Neural crest cell (in vitro differentiated cells): ENCODE measurements at places on chromosomes 3 and 15.

- H3K27me3 ChIP-seq = no peaks in the 10 kb centered on the region
- peaks cover 3% of the 10 kb centered on the region for H3K36me3 ChIP-seq
- H3K27ac ChIP-seq = no peak overlapping the region
- H3K4me3 ChIP-seq = no peak overlapping the region
- DNase-seq = no peak
- peaks cover 3% of the 10 kb centered on the region for H3K4me1 ChIP-seq
These were observed 134.0 kb upstream of the THRB start for GRCh38 chr3:24628523-24629258.

- no peaks in the 10 kb centered on the region for H3K27me3 ChIP-seq
- H3K4me3 ChIP-seq = no peak overlapping the region
- H3K27ac ChIP-seq = no peak overlapping the region
- H3K36me3 ChIP-seq = no peaks in the 10 kb centered on the region
- no peaks in the 10 kb centered on the region for H3K4me1 ChIP-seq
These were observed 656.3 kb downstream of the ZNF385D start for GRCh38 chr3:21094686-21095085.

GRCh38 chr3:148763986-148764935 lies 63.4 kb upstream of the CPB1 start:
- no peak overlapping the region for H3K4me3 ChIP-seq
- H3K36me3 ChIP-seq = peaks cover 2% of the 10 kb centered on the region
- no peak overlapping the region for H3K27ac ChIP-seq
- H3K27me3 ChIP-seq = no peaks in the 10 kb centered on the region

DNA sequence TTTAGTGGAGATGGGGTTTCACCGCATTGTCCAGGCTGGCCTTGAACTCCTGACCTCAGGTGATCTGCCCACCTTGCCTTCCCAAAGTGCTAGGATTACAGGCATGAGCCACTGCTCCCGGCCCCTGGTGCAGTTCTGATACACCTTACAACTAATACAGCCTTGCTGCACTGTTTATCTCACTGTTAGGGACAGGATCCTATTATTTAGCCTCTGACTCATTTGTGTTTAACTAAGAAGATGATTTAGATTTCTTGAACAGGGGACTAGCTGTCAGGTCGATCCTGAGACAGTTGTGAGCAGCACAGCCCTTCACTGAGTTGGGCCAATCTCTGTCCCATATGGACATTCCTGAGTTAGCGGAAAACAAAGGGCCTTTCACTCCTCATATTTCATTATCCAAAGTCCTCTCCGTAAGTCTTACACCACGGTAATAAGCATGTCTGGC lies 19.2 kb downstream of the GYG1 start:
- no peak for DNase-seq
- no peak overlapping the region for H3K4me3 ChIP-seq
- H3K36me3 ChIP-seq = peaks cover 31% of the 10 kb centered on the region
- no peaks in the 10 kb centered on the region for H3K27me3 ChIP-seq
- H3K27ac ChIP-seq = no peak overlapping the region

- no peaks in the 10 kb centered on the region for H3K4me1 ChIP-seq
- no peak overlapping the region for H3K4me3 ChIP-seq
- no peak overlapping the region for H3K27ac ChIP-seq
- no peak for DNase-seq
These were observed 539.1 kb downstream of the SI start for GRCh38 chr3:164539215-164539614.

DNA sequence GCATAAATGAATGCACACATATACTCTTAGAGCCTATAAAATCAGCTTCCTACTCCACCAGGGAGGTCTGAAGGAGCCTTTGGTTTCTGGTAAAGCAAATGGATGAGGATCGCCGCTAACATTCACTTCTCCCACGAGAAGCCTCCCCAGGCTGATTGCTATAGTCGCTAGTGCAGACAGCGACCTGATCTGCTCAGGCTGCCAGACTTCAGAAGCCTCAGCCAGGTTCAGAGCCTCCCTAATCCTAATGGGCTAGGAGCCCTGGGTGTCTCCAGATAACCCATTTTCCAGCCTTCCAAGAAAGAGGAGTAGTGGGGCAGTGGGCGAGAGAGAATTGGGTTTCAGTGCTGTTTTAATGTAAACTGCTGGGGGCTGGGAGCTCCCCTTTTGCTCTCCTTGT lies 35.4 kb downstream of the TPM1 start:
- H3K27me3 ChIP-seq = no peaks in the 10 kb centered on the region
- DNase-seq = no peak
- peaks cover 23% of the 10 kb centered on the region for H3K4me1 ChIP-seq
- no peak overlapping the region for H3K4me3 ChIP-seq
- no peaks in the 10 kb centered on the region for H3K36me3 ChIP-seq

- DNase-seq = no peak
- H3K27me3 ChIP-seq = no peaks in the 10 kb centered on the region
- no peak overlapping the region for H3K4me3 ChIP-seq
- H3K4me1 ChIP-seq = no peaks in the 10 kb centered on the region
These were observed 558.0 kb downstream of the MECOM start for GRCh38 chr3:169105561-169105960.
